ENCODE measurements at places on chromosomes 1 and 21. TPM values are rescaled to one million over a fixed set of nuclear protein-coding genes. Genes with fewer than 3 reads are reported as not detected.

The STMN1 gene
- 32.6 TPM for total RNA-seq

The MXRA8 gene
- 6.8 TPM for total RNA-seq

The RHD gene
- total RNA-seq, result not detected

The CD55 gene
- total RNA-seq, result 50.8 TPM

The PLA2G2D gene
- total RNA-seq, result 0.22 TPM

The NTRK1 gene
- total RNA-seq, result 0.79 TPM

The LMO4 gene
- total RNA-seq, result 51.2 TPM

The HES2 gene
- 8.6 TPM for total RNA-seq

The HTR1D gene
- not detected for total RNA-seq

The RPAP2 gene
- total RNA-seq, result 22.6 TPM

The IL24 gene
- not detected for total RNA-seq

The TMPRSS2 gene
- 566 TPM for total RNA-seq

The CLDN8 gene
- 35.8 TPM for total RNA-seq

GRCh38 chr1:186374303-186375151 lies 526 bp downstream of the TPR start:
- DNase-seq, result no peak

GRCh38 chr1:46041551-46041950 lies 90.9 kb downstream of the PIK3R3 start:
- no peak for DNase-seq

GRCh38 chr1:207300970-207301369 lies 20.5 kb upstream of the CD55 start:
- no peak for DNase-seq

GRCh38 chr1:36707221-36707620 lies 224.5 kb upstream of the CSF3R start:
- no peak for DNase-seq

GRCh38 chr1:202801175-202801574 lies 7.0 kb downstream of the KDM5B start:
- no peak for DNase-seq

DNA sequence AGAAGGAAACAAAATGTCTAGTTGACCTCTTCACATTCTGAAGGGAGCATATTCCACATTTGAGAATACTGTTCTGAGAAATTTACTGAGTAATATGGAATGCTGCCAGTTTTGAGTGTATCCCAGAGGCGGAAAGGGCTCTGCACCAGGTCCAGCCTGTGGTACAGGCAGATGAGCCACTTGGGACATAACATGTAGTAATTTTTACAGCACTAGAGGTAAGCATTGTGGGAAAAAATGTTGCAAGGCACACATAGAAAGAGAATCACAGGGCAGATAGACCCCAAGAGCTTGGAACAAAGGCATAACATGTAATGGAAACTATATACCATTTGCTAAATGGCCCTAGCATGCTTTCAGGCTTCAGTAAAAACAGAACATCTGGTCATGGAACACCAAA lies 228.5 kb downstream of the USH2A start:
- DNase-seq, result no peak

DNA sequence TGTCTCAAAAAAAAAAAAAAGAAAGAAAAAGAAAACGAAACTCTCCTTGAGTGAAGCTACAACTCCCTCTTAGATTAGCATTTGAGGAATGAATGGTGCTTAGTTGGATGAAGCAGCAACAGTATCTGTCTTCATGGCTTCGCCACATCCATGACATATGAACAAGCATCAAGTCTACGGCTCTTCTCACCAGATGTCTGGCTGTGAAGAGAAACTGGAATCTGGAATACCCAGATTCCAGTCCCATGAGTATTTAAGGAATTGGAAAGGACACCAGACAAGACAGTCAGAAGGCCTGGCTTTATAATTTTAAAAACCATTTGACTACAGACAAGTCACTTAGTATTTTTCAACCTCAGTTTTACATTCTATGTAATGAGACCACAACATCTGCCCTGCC lies 38.0 kb upstream of the TADA1 start:
- no peak for DNase-seq

DNA sequence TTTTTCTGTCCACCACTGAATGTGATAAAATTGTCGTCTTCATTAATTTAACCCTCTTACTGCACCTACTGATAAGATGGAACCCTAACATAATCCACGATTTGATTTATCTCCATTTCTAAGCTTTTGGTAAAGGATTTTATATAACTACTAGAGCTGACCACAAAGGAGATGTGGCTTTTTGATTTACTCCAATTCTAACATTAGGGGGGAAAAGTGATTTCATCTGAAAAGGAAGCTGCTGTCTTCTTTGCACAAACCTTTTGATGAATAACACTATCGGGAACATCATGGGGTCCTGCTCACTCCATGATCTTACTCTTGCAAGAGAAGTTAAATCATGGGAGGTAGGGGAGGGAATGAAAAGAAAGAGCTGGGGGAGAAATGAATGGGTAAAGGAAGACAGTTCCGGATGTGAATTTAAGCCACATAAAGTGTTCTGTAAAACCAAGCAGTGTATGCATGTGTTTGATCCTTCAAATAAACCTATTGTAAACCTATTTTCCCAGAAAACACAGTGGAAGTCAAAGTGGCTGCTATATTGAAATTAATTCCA lies 161.8 kb downstream of the GABPA start:
- no peak for DNase-seq

- DNase-seq, result no peak
These were observed 3.0 kb upstream of the ADGRL2 start for GRCh38 chr1:81797701-81798100.

- no peak for DNase-seq
These were observed 75.0 kb upstream of the PKN2 start for GRCh38 chr1:88609051-88609450.

GRCh38 chr1:178254433-178254832 lies 160.5 kb downstream of the RASAL2 start:
- no peak for DNase-seq

DNA sequence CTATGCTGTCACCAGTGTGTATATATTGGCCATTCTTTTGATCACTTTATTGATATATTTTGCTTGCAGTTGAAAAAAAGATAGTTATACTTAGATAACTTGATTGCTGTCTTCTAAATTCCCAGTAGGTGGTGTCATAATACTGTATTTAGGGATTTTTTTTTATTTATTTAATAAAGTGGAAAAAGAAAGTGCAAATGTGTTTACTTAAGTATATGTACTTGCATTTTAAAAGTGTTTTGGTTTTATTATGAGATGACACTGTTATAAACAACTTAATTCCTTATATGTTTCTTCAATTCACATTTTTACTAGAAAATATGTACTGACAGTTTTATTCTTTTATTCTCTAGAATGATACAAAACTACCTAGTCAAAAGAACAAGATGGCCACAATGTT lies 164.8 kb downstream of the USP25 start:
- no peak for DNase-seq

GRCh38 chr1:53576381-53576801 lies 117.2 kb downstream of the DMRTB1 start:
- DNase-seq, result no peak

DNA sequence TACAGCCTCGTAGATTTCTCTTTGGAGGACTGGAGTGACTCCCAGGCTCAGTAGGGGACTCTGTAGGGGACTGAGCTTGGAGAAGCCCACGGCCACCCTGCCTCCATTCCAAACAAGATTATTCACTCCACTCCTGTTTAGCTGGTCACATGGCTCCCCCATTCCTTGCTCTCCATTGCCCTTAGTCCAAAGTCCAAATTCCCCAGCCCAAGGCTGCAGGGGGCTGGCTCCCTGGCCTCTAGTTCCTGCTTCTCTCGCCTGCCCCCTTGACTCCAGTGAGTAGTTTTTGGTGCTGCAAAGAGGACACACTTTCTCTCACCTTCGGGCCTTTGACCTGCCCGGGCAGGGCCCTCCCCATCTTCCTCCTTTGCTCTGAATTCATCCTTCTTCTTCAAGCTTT lies 403.3 kb downstream of the KIF26B start:
- no peak for DNase-seq

GRCh38 chr1:209756615-209757445 lies 977 bp downstream of the TRAF3IP3 start:
- DNase-seq, result no peak

GRCh38 chr1:19617376-19617775 lies 26.7 kb upstream of the NBL1 start:
- DNase-seq, result no peak

DNA sequence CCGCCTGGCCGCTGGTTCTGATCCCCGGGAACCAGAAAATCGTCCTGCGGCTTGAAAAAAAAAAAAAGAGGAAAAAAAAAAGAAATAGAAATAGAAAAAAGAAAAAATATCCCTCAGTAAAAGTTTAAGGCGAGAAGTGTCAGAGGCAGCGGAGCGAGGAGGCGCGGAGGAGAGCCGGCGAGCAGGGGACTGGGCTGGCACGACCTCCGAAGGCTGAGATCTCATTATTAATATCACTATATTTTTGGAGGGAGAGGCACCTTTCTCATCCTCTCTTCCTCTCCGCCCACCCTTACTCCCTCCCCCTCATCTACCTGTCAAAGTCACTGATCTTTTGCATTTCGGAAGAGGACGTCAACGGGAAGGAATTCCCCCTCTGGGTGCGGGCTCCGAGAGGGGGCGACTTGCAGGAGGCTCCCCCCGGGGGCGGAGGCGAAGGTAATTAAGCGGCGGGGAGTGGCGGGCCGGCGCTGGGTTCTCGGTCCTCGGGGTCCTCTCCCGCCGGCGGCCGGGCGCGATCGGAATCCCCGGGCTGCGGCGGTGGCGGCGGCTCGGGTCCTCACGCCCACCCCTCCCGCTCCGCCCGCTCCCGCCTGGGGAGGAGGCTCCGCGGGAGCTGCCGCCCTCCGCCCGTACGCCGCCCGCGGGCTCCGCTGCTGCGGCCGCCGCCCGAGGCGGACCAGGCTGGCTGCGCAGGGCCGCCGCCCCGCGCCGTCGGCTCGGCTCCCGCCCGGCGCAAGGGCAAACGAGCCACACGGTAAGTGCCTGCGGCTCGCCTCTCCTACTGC lies at the start of gene NTNG1:
TSS of gene NTNG1 (plus strand) at position 337 of the 788 bp plus-strand sequence.
- DNase-seq, result peak; percentile 18

DNA sequence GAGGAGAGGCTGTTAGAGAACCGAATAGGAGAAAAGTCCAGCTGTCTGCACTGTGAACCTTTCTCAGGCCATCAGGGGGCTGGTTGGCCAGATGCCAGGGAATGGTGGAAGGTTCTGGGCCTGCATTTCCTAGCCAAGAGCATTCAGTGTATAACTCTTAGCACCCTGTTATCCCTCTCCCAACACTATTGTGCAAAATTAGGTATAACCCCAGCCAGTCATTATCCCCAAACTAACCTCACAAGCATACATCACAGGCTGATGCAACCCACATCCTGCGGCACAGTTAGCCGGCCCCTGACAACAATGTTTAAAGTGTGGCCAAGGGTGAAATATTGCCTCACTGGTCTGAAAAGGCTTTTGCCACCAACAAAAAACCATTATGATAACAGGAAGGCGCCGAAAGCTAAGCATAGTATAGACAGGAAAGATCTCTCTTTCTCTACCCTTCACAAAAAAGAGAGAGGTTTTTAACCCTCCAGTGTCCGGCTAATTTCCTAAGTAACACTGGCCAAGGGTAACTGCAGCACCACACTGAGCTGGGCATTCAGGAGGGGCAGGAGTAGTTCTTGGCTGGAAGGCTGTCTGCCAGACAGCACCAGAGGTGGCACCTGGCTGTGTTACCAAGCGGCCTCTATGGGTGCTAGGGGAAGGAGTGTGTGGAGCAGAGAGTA lies 77.3 kb upstream of the BCAR3 start:
- no peak for DNase-seq

- no peak for DNase-seq
These were observed 35.0 kb downstream of the OVGP1 start for GRCh38 chr1:111392460-111392945.

GRCh38 chr21:31354122-31354521 lies 10.1 kb upstream of the TIAM1 start:
- DNase-seq, result no peak

DNA sequence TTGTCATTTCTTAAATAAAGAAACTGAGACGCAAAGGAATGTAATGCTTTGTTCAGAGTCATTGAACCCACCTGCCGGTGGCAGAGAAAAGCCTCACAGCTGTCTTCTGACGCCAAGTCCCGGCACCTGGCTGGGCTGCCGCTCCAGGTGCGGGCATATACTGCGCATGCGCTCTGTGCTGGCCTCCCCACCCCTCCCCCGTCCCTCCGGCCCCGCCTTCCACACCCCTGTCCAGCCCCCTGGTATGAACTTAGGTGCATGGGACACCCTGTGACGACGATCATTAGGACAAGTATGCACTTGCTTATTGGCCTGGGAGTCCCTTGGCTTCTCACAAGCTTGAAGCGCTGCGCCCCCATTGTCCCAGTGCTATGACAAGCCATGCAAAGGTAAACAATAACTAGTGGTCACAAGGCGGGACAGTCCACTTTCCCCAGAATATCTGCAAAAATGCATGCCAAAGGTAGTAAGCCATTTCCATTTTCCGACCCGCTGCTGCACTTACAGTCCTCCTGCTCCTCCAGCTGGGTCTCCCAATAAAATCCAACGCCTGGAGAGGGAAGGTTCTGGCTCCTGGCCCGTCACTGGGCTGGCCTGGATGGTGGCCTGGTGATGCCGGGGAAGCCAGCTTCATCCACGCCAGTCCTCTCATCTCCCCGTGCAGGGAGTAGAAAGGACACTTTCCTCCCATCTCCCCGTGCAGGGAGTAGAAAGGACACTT lies 100.4 kb downstream of the PSMG1 start:
- DNase-seq, result peak; percentile 66

GRCh38 chr1:209318181-209319056 lies 265.1 kb upstream of the CAMK1G start:
- DNase-seq, result no peak

- no peak for DNase-seq
These were observed 50.1 kb downstream of the H3-3A start for GRCh38 chr1:226112626-226113025.

- DNase-seq, result no peak
These were observed 22.5 kb upstream of the SRP9 start for GRCh38 chr1:225754940-225755641.

- DNase-seq, result peak; percentile 77
These were observed 812 bp downstream of the NBPF1 start for GRCh38 chr1:16612332-16613172.

DNA sequence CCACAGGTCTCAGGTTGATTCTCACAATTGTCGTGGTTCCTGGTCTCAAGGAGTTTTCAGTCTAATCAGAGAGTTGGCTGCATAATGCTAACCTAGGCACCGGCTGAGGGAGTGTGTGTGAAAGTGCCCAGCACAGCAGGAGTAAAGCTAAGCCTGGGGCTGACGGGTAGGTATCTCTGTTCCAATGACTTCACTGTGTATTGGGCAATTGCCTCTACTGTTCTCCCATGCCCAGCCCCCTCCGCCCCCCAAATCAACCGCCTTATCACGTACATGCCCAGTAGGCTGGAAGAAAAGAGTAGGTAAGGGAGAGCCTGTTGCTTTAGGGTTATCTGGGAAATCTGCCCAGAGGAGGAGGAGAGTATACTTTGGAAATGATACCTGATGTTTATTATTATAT lies 54.7 kb downstream of the MRPS6 start:
- no peak for DNase-seq

GRCh38 chr1:35111106-35111505 lies 31.9 kb downstream of the ZMYM1 start:
- DNase-seq, result no peak

DNA sequence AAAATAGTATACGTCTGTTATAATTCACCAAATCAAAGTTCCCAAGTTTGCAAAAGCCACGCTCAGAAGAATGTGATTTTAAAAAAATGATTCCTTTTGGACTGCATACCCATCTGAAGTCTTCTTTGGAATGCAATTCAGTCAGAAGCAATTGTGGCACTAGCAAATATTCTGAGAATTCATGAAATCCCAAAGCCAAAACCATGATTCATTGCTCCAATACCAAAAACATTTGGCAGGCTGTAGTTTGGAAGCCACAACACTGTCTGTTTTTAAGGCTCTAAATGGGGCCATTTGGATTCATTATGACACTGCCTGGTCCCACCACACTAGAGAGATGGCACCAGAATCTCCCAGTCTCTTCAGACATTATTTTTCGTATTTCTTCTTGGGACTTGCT lies 21.8 kb upstream of the LRRC53 start:
- no peak for DNase-seq
